Fibroblast of the aortic adventitia (primary cell): ENCODE measurements at places on chromosomes 5 and 9.

- no peak for DNase-seq
These were observed 96.0 kb upstream of the PRR16 start for GRCh38 chr5:120367896-120368634.

GRCh38 chr9:99002706-99003105 is 59.0 kb downstream of the COL15A1 start:
- no peak for DNase-seq

GRCh38 chr9:82443312-82443711 is 454.7 kb downstream of the SPATA31D1 start:
- DNase-seq, result peak; percentile 63

DNA sequence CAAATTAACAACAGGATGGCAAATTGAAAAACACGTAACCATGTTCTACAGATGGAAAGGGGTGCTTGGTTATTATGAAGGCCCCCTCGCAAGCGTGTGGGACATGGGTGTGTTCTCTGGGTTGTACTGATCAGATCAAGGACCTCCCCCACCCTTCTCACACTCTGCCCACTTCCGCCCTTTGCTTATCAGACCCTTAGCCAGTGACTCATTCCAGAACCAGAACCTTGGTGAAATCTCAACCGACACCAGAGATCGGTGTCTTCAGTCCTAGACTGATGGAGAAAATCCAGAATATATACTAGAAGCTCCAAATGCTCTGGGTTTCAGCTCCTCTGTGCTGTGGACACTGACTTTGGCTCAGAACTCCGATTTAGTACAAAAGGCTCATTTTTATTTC is 64.9 kb downstream of the PTTG1 start:
- no peak for DNase-seq

GRCh38 chr5:98573834-98574320 is 199.6 kb upstream of the RGMB start:
- DNase-seq, result no peak

DNA sequence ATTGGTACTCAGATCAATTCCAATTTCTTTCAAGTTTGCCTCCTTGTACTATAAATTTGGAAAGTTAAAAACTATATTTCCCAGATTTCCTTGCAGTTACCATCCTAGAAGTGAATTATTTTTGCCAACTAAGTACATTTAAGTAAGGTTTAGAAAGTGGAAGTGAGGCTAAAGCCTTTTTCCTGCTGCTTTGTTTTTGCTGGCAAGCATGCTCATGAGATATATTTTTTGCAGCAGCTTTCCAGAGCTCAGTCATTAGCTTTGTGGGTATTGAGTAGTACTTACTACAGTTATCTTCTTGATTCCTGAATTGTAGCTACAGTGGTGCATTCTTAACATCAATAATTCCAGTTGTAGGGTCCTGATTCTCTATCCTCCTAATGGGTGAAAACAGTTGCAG is 3.5 kb upstream of the BTF3 start:
- peak; percentile 51 for DNase-seq
